ENCODE measurements at places on chromosomes 2 and 18.
A peak's percentile ranks its signal among the peaks of the same experiment; 100 is the strongest.

DNA sequence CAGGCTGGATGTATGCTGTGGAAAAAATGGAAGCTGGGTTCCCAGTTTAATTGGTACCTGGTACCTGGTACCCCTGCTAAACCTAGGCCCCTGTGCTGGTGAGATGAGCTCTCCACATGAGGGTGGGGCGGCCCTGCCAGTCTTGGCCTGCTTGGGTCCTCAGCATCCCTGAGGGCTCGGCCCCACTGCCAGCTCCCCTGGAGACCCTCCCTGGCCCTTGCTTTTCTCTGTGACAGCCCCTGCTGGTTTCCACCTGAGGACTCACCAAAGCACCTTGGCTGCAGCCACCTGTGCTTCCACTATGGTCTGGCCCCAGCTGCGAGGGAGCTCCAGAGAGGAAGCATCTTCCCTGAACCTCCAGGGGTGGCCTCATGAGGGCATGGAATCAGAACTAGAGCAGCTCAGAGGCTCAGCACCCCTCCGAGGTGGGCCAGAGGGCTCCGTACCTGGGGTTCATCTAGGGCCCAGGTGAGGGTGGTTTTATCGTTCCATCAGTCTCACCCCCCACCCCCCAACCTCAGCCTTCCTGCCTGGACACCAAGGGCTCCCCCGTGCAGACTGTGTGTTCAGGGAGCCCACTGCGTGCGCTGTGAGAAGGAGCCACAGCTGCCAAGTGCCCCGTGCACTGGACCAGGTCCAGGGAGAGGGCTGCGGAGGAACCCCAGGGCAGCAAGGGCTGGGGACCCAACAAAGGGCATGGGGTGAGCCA lies 23.7 kb upstream of the HDAC4 start:
- no peak for DNase-seq

DNA sequence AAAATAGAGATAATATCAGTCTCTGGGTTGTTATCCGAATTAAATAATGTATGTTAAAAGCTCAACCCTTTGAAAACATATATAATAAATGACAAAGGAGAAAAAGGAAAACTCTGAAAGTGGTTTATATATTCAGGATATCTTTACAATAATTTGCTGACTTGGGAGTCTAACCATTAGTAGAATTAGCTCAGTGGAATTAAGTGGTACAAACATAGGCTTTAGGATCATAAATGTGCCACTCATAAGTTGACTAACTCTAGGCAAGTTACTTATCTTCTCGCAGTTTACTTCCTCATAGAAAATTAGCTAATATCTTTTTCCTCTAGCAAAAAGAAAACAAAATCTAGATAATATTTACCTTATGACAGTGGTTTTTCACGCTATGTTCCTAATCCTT lies 44.6 kb downstream of the HEATR5B start:
- DNase-seq, result no peak

- no peak for DNase-seq
These were observed 204.8 kb downstream of the MBD2 start for GRCh38 chr18:54019641-54020040.

GRCh38 chr2:214730800-214731407 lies 78.6 kb downstream of the BARD1 start:
- no peak for DNase-seq

DNA sequence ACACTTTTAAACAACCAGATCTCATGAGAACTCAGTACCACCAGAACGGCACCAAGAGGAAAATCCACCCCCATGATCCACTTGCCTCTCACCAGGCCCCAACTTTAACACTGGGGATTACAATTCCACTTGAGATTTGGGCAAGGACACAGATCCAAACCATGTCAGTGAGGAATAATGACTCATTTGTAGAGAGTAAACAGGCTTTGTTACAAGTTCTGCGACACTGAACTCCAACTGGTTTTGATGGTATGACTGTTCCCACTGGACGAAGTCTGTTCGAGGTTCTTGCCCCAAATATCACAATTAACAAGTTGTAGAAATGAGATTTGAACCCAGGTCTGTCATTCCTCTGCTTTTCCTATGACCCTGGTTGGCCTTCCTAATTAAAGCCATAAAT lies 718.1 kb upstream of the ID2 start:
- DNase-seq, result no peak

DNA sequence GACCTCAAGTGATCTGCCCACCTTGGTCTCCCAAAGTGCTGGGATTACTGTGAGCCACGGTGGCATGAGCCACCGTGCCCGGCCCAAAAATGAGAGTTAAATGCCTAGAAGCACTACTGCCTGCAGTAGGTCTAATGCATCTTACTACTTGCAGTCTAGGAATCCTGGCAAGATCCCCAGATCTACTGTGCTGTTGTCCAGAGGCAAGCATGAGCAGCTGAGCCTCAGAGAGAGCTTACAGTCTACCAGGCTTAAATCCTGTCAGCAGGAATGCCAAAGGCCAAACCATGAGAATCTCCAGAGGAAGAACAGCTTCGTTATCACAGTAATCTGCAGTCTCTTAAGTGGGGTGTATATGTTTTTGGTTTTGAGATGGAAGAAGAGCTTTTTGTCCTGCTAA lies 54.4 kb downstream of the XRCC5 start:
- DNase-seq, result no peak

DNA sequence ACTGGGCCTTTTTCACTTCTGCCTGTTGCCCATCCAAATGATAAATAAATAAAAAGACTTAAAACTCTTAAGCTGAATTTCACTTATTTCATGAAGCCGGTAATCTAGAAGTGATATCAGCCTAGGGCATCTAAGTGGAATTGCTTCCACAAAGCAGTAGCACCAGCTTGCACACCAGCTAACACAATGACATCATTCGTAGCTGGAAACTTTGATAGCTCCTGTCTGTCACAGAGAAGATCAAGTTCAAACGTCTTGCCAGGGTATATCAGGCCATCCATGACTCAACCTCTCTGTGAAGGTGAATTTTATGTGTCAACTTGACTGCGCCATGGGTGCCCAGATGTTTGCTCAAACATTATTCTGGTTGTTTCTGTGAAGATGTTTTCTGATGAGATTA lies 161.7 kb upstream of the MYT1L start:
- no peak for DNase-seq

DNA sequence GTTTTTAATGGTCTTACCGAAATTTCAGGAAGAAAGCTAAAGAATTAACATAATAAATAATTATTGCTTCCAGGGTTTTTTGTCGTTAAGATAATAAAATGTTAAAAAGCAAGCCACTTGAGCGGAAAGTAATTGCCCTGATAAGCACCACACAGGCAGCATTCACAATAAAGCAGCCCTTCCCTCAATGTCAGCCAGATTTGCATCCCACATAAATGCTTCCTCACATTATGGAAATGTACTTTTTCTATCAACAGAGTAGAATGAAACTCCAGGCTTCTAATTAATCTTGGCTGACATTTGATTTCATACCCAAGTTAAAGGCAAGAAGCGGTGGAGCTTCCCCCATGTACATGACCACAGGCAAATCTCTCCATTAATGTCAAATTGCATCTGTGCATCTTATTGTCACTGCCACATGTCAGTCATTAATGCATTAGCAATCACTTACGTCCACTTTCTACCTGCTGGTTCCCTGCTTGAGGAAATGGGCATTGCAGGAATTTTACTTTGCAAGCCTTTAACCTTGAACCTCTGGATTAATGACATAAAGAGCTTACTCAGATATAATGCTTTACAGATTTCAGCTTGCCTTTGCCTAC lies 26.2 kb downstream of the PTPRM start:
- DNase-seq, result no peak

DNA sequence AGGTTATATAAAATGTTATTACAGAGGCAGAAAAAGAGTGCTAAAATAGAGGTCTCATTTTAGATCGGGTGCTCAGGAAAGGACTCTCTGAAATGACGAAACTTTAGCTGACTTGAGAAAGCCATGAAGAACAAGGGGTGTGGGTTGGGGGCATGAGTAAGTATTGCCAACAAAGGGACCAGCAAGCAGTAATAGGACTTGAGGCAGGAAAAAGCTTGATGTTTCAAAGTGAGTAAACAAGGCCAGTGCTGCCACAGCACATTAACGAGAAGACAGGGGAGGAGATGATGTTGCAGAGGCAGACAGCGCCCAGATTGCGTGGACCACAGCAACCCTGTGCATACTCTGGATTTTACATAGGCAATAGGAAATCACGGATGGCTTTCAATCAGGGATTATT lies 318.8 kb downstream of the ZEB2 start:
- DNase-seq, result no peak

DNA sequence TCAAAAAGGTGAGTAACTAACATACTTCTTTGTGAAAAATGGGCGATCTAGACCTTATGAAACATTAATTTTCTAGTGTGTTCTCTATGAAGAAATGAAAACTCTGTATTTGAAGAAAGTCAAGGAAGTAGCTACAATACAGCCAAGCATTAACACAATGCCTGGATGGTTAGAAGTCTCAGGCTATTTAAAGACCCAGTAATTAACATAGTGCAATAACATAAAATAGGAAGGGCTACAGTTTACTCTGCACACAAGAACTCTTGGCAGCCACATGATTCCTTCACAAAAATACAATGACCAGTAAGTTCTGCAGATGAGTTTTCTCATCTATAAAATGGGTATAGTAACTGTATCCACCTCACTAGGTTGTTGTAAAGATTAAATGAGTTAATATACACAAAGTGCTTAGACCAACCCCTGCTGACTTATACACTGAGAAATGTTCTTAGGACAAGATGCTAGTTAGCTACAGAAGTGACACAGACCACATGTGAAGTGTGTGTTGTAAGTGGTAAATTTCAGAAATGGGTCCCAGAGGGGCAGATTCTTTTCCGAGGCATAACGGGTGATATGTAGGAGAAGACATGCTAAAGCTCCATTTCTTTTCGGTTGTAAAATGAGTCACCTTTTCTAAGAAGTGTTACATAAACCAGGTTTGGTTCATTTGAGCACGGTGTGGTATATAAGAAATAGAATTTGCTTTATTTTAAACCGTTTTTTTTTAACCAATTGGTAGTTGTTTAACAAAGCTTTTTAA lies 61.8 kb downstream of the CXCR4 start:
- no peak for DNase-seq

DNA sequence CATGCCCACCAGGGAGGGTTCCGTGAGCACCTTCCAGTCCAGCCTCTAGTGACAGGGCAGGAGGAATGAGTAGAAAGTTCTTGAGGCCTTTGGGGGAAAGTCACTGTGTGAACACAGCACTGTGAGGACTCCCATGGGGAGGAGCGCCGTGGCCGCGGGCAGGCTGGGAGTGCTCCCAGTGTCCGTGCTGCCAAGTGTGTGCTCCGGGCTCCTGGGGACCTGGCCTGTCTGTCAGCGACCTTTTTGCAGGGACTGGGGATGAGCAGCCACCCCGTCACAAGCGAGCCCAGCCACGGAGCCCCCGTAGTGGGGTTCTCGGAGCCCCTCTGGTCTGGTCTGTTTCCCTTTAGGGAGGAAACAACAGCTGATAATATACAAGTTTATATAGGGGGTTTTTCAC lies 36.8 kb downstream of the PDIA6 start:
- DNase-seq, result no peak

GRCh38 chr2:37569986-37570679 lies 101.3 kb downstream of the CDC42EP3 start:
- no peak for DNase-seq

GRCh38 chr2:187577310-187577709 lies 23.1 kb upstream of the TFPI start:
- no peak for DNase-seq

DNA sequence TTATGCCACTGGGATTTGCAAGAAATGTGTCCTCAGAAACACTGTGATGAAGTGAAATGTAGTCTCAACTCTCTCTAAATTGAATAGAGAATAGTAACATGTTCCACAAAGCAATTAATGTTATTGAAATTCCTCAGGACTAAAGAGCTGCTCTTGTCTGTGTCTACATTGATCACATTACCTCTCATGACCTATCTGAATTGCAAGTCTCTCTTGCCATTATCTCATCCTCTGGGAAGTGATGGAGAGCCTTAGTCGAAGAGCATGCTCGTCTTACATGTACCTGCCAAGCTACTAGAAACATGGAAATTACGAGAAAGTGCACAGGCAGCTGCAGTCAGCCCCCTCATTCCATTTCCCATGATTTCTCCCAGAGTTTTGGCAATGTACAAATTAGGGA lies 561.1 kb upstream of the ZNF804A start:
- DNase-seq, result no peak

DNA sequence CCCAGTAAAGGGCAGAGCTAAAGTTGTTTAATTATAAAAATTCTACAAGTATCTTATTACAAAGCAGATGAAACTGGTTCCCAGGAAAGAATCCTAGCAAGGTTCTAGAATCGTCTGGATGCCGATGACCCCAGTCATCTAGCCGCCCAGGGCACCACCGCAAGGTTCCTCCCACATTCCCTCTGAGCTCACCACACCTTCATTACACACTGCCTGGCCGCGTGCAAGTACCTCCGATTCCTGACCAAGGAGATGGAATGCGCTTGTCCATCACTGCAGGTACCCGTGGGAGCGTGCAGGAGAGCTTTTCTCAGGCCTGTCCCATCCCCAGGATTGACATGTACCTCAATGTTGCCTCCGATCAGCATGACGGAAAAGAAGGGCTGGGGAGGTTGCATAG lies 158.5 kb downstream of the LAMA1 start:
- DNase-seq, result no peak

- DNase-seq, result no peak
These were observed 345.2 kb upstream of the RND3 start for GRCh38 chr2:150832686-150833085.

- DNase-seq, result peak; percentile 79
These were observed 439.5 kb downstream of the MEIS1 start for GRCh38 chr2:66874411-66874810.

DNA sequence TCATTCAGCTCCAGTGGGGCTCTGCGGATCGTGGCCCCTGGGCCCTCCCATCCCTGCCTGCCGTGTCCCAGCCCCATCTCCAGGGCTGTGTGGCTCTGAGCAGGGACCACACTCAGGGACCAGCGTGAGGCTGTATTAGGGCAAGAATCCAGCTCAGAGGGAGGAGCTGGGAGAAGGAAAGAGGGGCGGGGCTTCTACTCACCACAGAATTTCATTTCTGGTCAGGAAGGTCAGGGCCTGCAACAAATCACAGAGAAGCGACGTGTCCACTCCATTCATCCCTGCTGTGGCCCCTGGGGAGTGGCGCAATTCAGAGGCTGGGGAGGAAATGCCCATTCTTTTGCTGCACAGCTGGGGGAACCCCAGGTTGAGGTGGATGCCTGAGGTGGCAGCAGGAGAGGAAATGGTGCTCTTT lies 828 bp downstream of the CIB4 start:
- peak; percentile 7 for DNase-seq

DNA sequence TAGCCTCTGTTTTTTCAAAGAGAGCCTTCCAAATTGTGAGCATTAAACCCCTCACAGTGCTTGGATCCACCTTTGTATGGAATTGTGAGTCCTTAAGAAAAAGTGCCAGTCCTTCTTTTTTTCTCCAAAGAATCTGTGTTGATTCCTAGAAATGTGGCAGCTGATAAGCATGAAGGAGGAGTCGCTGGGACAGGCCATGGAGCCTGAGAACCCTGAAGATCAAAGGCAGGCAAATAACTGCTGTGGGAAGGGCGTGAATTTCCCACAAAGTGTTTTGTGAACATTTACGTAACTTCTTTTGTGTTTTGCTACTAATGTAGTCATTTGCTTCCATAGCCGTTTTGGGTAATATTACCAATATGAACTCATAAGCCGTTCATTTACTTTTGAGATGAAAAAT lies 27.7 kb upstream of the CHMP1B start:
- DNase-seq, result no peak
